Psoas muscle (tissue), 8 donors: ENCODE measurements at places on chromosomes 1 and 21. TPM values are rescaled to one million over a fixed set of nuclear protein-coding genes. Genes with fewer than 3 reads are reported as not detected.

TRIM62 gene
- 6.9 TPM for polyA plus RNA-seq

SLAMF9 gene
- not detected for polyA plus RNA-seq

LRRC53 gene
- not detected for polyA plus RNA-seq

BRINP3 gene
- not detected for polyA plus RNA-seq

MAN1C1 gene
- 1.8 TPM for polyA plus RNA-seq

- H3K4me3 ChIP-seq = no peak overlapping the region
- H3K27ac ChIP-seq = no peak overlapping the region
- H3K36me3 ChIP-seq = no peaks in the 10 kb centered on the region
- DNase-seq = no peak
- no peaks in the 10 kb centered on the region for H3K4me1 ChIP-seq
Measured at GRCh38 chr1:248585266-248585665, 10.7 kb upstream of the OR2T34 start.

GRCh38 chr1:201610858-201611257 lies 71.9 kb downstream of the NAV1 start:
- peaks cover 28% of the 10 kb centered on the region for H3K4me1 ChIP-seq
- no peaks in the 10 kb centered on the region for H3K36me3 ChIP-seq
- no peak overlapping the region for H3K27ac ChIP-seq
- H3K27me3 ChIP-seq = no peaks in the 10 kb centered on the region
- H3K4me3 ChIP-seq = no peak overlapping the region

DNA sequence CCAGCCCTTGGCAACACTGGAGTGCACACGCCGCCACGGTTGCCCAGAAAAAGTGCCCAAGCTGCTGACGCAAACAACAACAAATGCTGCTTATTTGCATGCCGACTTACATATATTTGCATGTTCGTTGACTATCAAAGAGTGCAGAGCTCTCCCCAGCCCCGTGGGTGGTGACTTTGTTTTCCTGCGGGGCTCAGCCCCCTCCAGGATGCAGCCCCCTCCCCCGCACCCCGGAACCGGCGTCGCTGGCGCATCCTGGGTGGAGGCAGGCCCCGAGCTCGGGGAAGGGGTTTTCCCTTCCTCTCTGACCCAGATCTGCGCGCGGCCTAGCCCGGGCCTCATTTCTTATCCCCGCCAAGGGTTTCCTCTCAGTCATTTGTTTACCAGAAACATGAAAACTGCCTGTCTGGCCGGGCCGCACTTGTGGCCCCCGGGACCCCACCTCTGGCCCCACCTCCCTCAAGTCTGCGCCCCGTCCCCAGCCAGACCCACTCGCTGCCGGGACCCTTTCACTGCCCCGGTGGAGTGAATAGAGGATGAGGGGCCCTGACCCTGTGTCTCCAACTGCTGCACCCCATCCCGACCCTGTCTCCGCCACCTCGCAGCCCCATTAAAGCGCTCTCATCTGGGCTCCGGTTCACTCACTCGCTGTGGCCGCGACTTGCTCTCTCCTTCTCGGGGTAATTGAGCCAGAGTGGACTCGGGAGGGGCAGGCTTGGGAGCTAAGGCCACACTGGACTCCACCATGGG lies 5.5 kb downstream of the TNFRSF25 start:
- H3K4me3 ChIP-seq = peak overlapping the region; percentile 11
- H3K27me3 ChIP-seq = no peaks in the 10 kb centered on the region
- no peak overlapping the region for H3K27ac ChIP-seq
- DNase-seq = no peak
- no peaks in the 10 kb centered on the region for H3K36me3 ChIP-seq

DNA sequence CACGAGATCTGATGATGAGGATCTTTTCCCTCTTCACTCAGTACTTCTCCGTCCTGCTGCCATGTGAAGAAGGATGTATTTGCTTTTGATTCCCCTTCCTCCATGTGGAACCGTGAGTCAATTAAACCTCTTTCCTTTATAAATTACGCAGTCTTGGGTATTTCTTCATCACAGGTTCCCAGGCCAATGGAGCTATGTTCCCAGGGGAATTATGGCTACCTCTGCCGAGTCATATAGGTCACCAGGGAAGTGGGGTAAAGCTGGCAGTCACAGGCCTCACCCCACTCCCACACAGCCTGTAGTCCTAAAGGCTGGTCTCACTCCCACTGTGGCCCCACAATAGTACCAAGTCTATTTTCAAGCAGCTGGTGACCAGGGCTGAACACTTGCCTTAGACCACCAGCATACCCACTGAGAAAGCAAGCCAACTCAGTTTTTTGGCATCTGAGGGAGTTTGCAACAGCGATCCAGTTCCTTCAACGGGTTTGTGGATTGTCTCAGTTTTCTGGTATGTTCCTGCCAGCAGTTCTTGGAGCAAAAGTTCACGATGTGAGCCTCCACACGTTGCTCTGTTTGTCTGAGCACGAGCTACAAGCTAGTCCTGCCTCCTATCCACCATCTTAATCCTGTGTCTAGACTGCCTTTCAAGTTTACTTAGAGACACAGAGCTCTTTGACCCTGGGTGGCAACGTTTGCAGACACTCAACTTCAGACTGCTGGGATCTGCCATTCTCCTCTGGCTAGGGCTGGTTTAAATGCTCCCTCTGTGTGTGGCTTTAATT lies 104.5 kb downstream of the CENPF start:
- no peaks in the 10 kb centered on the region for H3K4me1 ChIP-seq
- DNase-seq = no peak
- H3K27ac ChIP-seq = no peak overlapping the region

DNA sequence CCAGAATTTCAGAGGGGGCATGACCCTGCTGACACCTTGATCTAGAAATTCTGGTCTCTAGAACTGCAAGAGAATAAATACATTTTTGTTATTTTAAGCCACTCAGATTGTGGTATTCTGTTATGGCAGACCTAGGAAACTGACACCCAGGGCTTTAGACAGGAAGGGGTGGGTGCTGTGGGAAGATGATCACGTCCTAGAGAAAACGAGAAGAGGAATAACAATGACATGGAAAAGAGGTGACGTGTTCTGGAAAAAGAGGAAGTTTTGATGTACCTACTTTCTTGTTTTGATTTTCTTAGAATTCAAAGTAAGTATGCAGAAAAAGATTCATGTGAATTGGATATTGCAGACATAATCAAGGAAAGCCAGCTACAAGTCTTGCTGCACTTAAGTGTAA lies 232.9 kb upstream of the RUNX1 start:
- peaks cover 3% of the 10 kb centered on the region for H3K4me1 ChIP-seq
- H3K27ac ChIP-seq = no peak overlapping the region
- H3K27me3 ChIP-seq = no peaks in the 10 kb centered on the region
- no peak for DNase-seq

- H3K27ac ChIP-seq = peak overlapping the region; percentile 77
- H3K36me3 ChIP-seq = no peaks in the 10 kb centered on the region
- peak overlapping the region; percentile 56 for H3K4me3 ChIP-seq
- DNase-seq = peak; percentile 96
Measured at GRCh38 chr1:222465211-222466041, 82.5 kb downstream of the HHIPL2 start.
